ENCODE measurements at places on chromosomes 16 and 17.

DNA sequence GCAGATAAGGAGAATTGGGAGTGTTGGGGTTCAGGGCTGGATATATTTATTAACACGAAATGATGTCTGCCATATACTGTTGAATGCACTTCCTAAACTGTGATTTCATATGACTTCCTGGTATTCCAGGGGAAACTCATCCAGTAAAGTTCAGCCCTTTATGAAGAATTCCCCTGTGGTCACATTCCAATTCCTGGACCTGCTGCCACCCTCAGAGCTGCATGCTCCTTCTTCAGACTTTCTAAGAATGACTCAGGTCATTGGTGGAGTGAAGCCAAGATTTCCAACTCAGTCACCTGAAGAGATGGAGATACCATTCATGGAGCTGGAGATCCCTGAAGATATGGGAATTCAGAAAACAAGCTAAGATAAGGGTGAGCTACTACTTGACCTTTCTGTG is 114.2 kb upstream of the TMEM97 start:
- DNase-seq, result no peak

GRCh38 chr16:8831871-8832716 is 34.5 kb downstream of the PMM2 start:
- no peak for DNase-seq

- no peak for DNase-seq
These were observed 8.4 kb downstream of the TMEM98 start for GRCh38 chr17:32936186-32936893.

GRCh38 chr17:82019690-82020571 is 2.7 kb downstream of the CENPX start:
- peak; percentile 69 for DNase-seq

- no peak for DNase-seq
These were observed 6.5 kb downstream of the ADCY7 start for GRCh38 chr16:50272687-50273381.

GRCh38 chr17:80018917-80019651 is 16.6 kb downstream of the TBC1D16 start:
- no peak for DNase-seq

DNA sequence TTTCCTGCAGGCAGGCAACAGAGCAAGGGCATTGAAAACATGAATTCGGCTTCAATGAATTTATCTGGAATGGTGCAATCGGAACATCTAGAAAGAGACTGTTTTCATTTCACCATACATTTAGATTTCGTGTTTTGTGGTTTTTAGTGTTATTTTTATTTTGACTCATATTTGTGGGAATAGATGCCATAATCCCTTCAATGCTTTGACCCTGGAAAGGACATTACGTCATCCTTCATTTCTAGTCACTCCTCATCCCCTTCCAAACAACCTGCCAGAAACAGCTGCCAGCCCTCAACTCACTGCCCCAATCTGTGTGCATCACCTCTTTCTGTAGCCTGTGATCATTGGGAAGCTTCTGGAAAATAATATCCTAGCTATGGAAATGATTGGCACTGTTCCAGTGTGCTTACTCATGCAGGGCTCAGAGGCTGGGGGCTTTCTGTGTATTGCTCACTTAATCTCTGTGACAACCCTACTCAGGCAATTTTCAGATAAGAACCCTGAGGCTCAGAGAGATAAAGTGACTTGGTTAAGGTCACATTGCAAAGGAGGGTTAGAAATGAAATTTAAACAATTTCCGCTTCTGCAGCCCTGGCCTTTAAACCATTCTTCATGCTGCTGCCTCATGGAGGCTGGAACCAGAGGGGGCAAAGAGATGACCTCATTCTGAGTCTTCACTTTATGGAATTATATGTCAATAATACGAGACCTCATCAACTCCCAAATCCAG is 9.5 kb upstream of the KSR1 start:
- DNase-seq, result no peak

GRCh38 chr16:82518811-82519210 is 108.0 kb upstream of the CDH13 start:
- DNase-seq, result no peak

GRCh38 chr16:50244504-50245416 is 21.6 kb upstream of the ADCY7 start:
- no peak for DNase-seq

- no peak for DNase-seq
These were observed 40.5 kb upstream of the MGAT5B start for GRCh38 chr17:76827736-76828135.

- DNase-seq, result no peak
These were observed 5.3 kb downstream of the MNT start for GRCh38 chr17:2395258-2396181.

- DNase-seq, result no peak
These were observed 8.8 kb upstream of the ITGB4 start for GRCh38 chr17:75712446-75712845.

GRCh38 chr17:37025847-37026530 is 77.2 kb downstream of the AATF start:
- DNase-seq, result no peak

DNA sequence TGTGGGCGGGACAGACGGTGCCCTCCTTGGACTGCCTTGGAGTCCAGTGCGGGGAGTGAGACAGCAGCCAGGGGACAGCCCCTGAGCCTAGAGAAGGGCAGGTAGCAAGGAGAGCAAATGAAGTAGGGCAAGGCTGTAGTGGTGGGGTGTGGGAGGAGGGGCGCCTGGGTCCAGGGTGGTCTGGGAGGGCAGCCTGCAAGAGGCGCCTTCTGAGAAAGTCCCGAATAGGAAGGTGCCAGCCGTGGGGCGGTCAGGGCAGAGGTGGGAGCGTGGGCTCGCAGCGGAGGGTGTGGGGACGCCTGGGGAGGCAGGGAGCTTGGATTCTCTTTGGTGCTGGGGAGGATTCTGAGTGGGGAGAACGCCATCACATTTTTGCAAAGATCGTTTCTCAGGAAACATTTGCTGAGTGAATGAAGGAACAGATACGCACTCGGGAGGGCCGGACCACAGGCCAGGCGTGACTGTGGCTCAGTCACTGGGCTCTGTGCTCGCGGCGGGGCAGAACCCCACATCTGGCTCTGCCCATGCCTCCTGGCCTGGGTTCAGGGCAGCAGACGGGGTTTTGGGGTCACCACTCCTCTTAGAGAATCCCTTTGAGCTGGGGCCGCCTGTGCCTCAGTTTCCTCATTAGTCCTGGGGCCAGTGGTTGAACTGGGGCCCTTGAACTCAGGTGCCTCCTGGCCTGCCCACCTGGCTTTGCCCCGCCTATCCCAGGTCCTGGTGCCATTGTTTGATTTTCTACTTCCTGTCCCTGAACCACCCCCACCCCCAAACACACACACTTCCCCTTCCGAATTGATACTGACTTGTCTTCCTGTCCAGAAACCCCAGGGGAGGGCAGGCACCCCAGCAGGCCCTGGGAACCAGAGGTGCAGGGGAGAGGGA is 4.2 kb downstream of the SNN start:
- DNase-seq, result no peak

GRCh38 chr17:42678951-42679491 is 2.2 kb upstream of the PLEKHH3 start:
- DNase-seq, result no peak

DNA sequence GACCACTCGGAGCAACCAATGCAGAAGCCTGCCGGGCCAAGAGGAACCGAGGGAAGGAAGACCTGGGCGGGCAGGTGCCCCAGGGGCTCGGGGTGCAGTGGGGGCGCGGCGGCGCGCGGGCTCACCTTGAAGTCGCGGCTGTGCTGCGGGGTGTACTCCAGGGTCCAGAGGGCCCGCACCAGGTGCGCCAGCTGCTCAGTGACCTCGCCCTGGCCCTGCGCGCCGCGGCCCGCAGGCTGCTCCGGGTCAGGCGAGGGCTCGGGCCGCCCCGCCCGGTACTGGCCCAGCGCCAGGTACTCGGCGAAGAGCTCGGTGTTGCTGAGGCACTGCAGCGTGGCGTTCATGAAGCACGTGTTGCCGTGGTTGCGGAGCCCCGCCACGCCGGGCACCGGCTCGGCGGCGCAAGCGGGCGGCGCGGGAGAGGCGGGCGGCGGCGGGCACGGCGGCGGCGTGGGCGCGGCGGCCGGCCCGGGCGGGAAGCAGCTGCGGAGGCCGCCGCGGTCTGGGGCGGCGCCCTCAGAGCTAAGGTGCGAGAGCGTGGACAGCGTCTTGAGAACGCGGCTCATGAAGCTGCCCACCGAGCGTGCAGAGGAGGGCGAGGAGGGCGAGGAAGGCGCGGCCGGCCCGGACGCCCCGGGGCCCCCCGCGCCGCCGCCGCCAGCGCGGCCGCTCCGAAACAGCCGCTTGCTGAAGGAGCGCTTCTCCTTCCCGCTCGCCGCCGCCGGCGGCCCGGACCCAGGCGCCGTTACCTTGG is 562 bp downstream of the USP31 start:
- peak; percentile 28 for DNase-seq

DNA sequence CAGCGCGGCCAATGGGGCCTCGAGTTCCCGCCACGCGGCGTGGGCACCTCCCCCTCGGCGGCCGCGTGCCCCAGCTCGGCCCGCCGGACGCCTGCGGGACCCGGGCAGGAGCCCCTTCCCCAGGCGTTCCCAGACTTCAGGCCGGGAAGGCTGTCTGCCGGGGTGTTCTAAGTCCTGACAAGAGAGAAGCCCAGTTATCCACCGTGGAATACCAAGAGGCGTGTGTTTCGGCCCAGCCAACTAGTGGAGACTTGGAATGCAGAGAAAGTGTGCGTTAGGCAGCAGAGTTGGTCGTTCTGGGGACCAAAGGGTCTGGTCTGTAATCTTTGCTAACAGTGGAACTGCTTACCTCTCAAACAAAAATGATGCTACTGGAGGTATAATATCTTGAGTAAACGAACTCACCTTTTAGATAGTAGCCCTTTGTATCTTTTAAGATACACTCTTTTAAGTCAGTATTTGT is 251 bp upstream of the HSF5 start:
- DNase-seq, result no peak

- DNase-seq, result no peak
These were observed 98.5 kb downstream of the TNFRSF13B start for GRCh38 chr17:16873174-16874035.

GRCh38 chr17:46023783-46024388 is 24.8 kb downstream of the STH start:
- no peak for DNase-seq

GRCh38 chr17:14919631-14920213 is 345.4 kb downstream of the PMP22 start:
- no peak for DNase-seq

- peak; percentile 71 for DNase-seq
These were observed 196.7 kb upstream of the GSE1 start for GRCh38 chr16:85416228-85417109.

GRCh38 chr17:48190871-48191270 is 83.3 kb downstream of the SNX11 start:
- no peak for DNase-seq

DNA sequence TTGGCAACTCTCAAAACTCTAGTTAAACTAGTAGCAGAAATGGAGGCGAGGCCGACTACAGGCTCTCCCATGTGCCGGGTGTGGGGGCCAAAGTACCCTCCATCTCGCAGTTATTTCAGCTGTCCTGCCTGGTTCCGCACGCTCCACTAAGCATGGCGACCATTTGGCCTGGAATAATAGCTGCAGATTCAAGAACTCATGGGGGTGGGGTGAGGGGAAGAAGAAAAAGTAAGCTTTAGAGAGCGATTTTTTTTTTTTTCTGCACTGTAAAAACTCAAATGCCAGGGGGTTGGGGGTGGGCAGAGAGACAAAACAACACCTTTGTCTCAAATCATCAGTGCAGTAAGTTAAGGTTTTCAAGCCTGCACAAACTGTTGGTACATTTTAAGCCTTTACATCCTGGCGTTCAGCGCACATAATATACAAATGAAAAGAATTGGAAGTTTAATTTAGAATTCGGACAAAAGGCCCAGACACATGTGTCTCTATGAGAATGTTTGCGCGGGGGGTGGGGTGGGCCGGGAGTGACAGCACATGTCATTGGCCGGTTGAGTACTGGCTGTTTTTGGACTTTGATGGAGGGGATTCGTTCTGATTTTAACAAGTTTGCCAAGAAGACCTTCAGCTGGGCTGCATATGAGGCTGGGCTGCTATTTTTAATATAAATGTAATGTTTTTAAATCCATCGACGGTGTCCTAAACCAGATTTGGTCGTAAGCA is 694.7 kb upstream of the SALL1 start:
- DNase-seq, result no peak

- DNase-seq, result peak; percentile 41
These were observed 33.7 kb upstream of the KDM8 start for GRCh38 chr16:27169511-27170071.

DNA sequence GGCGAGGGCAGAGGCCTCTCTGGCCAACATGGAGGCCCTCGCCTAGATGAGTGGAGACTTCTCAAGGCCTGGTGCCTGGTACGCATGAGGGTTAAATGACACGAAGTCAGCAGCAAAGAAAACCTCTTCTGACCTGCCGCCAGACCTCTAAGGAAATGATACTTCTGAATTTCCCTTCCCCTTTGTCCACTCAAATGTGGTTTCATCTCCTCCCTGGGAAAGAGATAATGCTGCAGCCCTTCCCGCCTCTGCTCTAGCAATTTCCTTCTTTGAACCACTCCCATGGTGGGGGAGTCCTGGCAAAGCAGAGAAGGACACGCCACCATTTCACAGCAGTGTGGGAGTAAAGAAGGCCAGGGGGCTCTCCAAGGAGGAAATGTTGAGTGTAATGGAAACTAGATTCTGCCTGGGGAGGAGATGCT is 65.7 kb upstream of the BCAR1 start:
- DNase-seq, result no peak

DNA sequence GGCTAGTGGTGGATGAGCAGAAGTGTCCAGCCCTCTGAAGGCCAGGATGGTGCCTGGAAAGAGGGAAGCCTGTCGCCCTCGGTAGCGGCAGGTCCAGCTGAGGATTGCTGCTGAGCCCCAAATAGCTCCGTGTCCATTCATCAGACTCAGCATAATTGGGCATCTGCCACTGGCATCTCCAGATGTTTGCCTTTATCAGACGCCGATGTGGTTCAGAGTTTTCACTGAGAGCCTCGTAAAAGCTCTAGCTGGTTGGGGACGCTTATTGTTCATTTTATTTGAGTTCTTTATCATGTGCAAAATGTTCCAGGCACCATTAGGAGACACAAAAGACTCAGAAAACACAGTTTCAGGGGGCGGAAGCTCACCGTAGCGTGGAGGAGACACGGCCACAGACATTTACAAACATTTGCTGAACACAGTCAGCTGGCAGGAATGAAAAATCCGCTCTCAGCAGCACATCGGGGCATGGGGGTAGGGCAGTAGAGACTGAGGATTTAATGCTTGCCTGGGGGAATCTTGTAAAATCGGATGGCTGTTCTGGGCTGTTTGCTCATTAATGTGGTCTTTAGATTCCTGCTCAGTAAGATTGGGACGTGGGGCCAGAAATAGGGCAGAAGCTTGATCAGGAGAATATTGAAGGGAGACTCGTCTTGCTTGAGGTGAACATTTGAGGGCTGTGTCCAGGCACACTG is 41.7 kb downstream of the SMPD3 start:
- DNase-seq, result no peak

DNA sequence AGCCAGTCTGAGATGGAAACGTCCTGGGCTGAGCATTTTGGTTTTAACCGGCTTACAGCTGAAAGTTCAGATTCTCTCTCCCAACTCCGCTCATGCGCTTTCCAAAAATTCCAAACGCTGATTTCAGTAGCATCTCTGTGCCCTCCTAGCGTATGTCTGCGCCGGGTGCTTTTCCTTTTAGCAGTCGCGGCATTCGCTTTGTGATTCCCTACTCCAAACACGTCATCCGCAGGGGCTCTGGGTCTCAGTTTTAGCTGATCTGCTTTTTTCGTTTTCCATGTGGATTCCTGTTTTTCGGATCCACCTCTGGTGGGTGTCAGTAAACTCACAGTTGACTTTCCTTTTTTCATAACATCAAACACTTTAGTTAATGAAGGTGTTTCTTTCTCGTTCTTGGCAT is 22.1 kb upstream of the TVP23A start:
- DNase-seq, result no peak

Measured in stimulated activated CD4-positive, alpha-beta T cell treated with anti-CD3 and anti-CD28 coated beads, Interleukin-12 subunit alpha, Interleukin-12 subunit beta, amount 100 ng/mL, for 24 hours (primary cell).